Activated CD4-positive, alpha-beta T cell treated with anti-CD3 and anti-CD28 coated beads, Interleukin-2, amount 10 ng/mL, durations not matched to agents 24 days and 14 days (primary cell): ENCODE measurements at places on chromosomes 6 and 20. TPM values are rescaled to one million over a fixed set of nuclear protein-coding genes. Genes with fewer than 3 reads are reported as not detected.
A peak's percentile ranks its signal among the peaks of the same experiment; 100 is the strongest.

- no peak for DNase-seq
These were observed 13.4 kb upstream of the THEMIS start for GRCh38 chr6:127914240-127914639.

GRCh38 chr6:29965873-29966601, 23.7 kb downstream of the HLA-A start:
- peak; percentile 89 for DNase-seq

DNA sequence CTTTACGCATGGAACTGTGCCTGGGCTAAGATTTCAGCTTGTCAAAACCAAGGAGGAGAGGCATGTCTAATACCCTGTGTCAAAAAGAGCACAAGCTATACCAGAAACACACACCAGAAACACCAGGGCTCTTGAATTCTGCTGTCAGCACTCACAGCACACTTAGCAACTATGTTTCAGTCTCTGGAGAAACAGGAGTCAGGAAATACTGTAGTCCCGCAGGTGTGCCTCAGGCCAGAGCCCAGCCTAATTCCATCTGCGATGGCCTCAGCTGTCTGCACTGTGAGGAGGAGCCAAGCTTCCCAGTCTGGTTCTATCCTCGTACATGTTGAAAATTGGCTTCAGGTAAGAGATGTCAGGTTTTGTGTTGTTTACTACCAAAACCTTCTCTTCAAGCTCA, 31.6 kb downstream of the MTRES1 start:
- DNase-seq = no peak

DNA sequence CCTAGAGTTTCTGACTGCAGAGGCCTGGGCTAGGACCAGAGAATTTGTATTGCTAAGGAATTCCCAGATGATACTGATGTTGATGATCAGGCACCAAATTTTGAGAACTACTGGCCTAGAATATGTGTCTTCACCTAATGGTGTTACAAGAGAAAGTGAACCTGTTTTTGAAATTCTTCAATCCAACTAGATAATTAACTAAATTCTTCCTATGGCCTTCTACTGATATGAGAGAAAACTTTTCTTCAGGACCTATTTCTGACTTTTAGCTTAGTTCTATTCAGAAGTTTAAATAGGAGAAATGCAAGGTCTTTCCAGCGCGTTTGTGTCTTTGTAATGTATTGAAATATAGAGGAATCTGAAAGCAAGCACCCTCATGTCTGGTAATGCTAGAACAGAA, 7.3 kb downstream of the NKAIN2 start:
- DNase-seq = no peak

Gene POU5F1
- not detected in 2 replicates for total RNA-seq

Gene LRFN2
- total RNA-seq = 0.35 and 0.45 TPM in 2 replicates

Gene GABRR1
- not detected in 2 replicates for total RNA-seq

DNA sequence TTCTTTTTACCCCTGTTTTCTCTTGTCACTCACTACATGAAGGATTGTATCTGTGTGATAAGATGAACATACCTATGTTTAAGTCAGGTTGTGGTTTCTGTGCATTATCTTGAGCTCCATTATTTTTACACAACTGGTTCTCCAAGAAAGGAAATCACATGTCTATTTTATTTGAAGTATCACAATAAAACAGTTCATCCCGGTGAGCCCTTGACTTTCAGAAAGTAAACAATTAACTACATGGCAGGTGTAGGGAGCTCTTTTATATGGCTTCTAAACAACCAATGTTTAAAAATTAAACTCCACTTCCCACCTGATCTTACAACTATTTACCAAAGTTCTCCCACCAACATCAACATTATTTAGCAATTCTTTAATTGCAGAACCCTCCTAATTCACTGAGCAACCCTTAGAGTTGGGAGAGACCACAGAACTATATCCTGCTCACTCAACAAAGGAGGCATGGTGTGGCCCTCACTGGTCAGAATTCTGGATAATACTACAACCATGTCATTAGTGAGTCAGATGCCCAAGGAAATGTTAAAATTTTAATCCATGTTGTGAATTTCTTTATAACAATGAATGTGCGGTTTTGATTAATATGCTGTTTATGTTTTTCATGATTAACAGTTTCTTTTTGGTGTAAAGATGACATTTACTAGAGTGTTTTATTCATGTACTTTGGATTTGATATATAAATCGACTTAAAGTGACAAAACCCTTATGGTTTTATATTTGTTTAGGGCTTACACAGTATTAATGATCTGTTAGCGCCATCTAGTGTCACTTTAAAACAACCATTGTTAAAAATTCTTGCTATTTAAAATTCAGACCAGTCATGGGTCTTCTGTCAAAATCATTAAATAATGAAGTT, 50.0 kb upstream of the SCGN start:
- no peak for DNase-seq

Gene CDH26
- 0.47 and 0.71 TPM in 2 replicates for total RNA-seq

DNA sequence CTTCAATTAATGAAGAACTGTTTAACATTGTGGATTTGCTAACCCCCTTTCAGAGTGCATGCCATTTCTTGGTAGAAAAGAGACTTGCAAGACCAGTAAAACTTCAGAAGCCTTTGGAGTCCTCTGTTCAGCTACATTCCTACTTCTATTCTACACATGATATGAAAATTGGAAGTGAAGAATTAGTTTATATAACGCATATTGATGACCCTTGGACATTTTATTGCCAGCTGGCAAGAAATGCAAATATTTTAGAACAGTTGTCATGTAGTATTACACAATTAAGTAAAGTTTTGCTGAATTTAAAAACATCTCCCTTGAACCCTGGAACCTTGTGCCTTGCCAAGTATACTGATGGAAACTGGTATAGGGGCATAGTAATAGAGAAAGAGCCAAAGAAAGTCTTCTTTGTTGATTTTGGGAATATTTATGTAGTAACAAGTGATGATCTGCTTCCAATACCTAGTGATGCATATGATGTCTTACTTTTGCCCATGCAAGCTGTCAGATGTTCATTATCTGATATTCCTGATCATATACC, 3.3 kb downstream of the TDRD6 start:
- DNase-seq = no peak

Gene TAGAP
- total RNA-seq = 183 and 187 TPM in 2 replicates

GRCh38 chr20:11453430-11453829, 464.3 kb upstream of the BTBD3 start:
- DNase-seq = no peak

GRCh38 chr6:69232008-69232407, 564.8 kb downstream of the LMBRD1 start:
- DNase-seq = no peak

DNA sequence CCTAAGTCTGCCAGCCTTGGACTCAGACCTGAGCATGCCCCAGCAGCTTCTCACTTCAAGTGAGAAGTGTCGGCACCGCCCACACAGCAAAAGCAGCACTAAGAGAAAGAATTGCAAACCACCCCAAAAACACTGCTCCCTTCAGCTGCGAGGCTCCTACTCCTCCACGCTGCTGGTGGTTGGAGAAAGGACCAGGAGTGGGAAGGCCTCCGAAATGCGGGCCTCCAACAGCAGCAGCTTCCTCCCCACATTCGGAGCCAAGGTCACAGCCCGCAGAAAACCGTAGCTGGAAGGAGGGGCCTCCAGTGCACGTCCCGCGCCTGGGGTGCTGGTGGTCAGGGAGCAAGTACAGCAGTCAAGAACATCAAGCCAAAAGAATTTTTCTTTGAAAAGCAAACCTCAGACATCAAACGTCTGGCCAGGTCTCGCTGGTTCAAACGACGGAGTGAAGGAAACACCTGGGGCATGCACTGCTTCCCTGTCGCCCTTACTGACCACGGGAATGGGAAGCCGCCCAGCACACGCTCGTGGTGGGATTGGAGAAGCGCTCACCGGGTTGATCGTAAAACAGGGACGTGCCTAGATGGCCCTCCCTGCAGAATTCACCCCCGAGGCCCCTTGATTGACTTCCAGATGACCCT, 185.6 kb upstream of the CST7 start:
- DNase-seq = no peak

GRCh38 chr20:62508641-62509051, 32.9 kb upstream of the GATA5 start:
- no peak for DNase-seq

GRCh38 chr6:118551063-118552053, 3.3 kb downstream of the PLN start:
- DNase-seq = peak; percentile 72

Gene GHRH
- not detected in 2 replicates for total RNA-seq

Gene SLC22A7
- total RNA-seq = not detected in 2 replicates

GRCh38 chr6:39367700-39368099, 45.2 kb upstream of the KCNK16 start:
- no peak for DNase-seq
